ENCODE measurements at places on chromosomes 4 and X. TPM values are rescaled to one million over a fixed set of nuclear protein-coding genes. Genes with fewer than 3 reads are reported as not detected.

CLDN22 gene
- not detected for total RNA-seq

ZNF157 gene
- total RNA-seq = not detected

PCYT1B gene
- total RNA-seq = 0.28 TPM

CENPVL2 gene
- not detected for total RNA-seq

TLR2 gene
- total RNA-seq = 5.3 TPM

UNC5C gene
- total RNA-seq = 4.0 TPM

MSX1 gene
- total RNA-seq = 0.25 TPM

INTU gene
- 3.8 TPM for total RNA-seq

TAF7L gene
- not detected for total RNA-seq

TMPRSS11E gene
- not detected for total RNA-seq

GPR78 gene
- 0.14 TPM for total RNA-seq

SLC10A4 gene
- total RNA-seq = 0.27 TPM

STPG2 gene
- 0.25 TPM for total RNA-seq

PASD1 gene
- not detected for total RNA-seq

POLN gene
- 3.1 TPM for total RNA-seq

ARHGEF6 gene
- 2.1 TPM for total RNA-seq

ZBTB33 gene
- total RNA-seq = 13.4 TPM

NR0B1 gene
- total RNA-seq = not detected

SSX4B gene
- total RNA-seq = not detected

MAGEA2 gene
- total RNA-seq = not detected

MAGEC3 gene
- total RNA-seq = not detected

PRKX gene
- total RNA-seq = 26.8 TPM

AVPR2 gene
- total RNA-seq = 0.64 TPM

UGT2B10 gene
- total RNA-seq = 0.58 TPM

Measured in left colon (tissue), 2 donors.